Effector memory CD4-positive, alpha-beta T cell (primary cell): ENCODE measurements at places on chromosomes 6 and 20.
A peak's percentile ranks its signal among the peaks of the same experiment; 100 is the strongest.

- no peak for DNase-seq
Measured at GRCh38 chr6:23180504-23181293, 611.3 kb downstream of the HDGFL1 start.

- no peak for DNase-seq
Measured at GRCh38 chr20:4109307-4109940, 94.1 kb upstream of the RNF24 start.

GRCh38 chr6:90905351-90905750 lies 318.5 kb upstream of the MAP3K7 start:
- DNase-seq = no peak

DNA sequence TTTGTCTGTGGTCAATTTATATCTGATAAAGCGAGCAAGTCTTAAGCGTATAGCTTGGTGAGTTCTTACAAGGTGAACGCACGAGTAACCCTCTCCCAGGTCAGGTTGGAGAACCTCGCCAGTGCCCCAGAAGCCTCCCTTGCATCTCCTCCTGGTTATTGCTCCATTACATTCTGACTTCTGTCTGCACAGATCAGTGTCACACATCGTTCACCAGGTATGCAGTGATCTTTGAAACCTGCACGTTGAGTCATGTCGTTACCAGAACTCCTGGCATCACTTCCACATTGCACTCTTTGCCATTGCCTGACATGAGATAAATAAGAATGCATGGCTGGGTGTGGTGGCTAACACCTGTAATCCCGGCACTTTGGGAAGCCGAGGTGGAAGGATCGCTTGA lies 44.2 kb downstream of the AKAP12 start:
- no peak for DNase-seq

DNA sequence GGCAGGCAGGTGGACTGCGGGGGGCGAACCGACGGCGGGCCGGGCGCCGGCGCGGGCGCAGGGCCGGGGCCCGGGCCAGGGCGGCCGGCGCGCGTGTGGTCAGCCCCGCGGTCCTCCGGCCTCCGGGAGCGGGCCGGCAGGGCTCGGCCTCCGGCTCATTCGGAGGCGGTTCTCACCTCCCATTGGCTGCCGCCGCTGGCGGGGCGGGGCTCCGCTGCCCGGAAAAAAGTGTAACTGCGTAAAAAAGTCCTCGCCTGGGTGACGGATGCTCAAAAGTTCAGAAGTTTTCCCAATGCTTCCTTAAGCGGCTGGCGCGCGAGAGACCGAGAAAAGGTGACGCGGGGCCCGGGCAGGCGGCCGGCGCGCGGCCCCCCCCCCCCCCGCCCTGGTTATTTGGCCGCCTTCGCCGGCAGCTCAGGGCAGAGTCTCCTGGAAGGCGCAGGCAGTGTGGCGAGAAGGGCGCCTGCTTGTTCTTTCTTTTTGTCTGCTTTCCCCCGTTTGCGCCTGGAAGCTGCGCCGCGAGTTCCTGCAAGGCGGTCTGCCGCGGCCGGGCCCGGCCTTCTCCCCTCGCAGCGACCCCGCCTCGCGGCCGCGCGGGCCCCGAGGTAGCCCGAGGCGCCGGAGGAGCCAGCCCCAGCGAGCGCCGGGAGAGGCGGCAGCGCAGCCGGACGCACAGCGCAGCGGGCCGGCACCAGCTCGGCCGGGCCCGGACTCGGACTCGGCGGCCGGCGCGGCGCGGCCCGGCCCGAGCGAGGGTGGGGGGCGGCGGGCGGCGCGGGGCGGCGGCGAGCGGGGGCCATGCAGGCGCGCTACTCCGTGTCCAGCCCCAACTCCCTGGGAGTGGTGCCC lies at the start of gene FOXC1:
FOXC1 (plus strand) TSS at position 268 of the 849 bp plus-strand sequence; CDS start at position 799, 531 bp downstream.
- DNase-seq = no peak

GRCh38 chr6:9186148-9186547 lies 750.8 kb upstream of the SLC35B3 start:
- no peak for DNase-seq

- DNase-seq = no peak
Measured at GRCh38 chr6:53142810-53143209, 5.8 kb downstream of the GCM1 start.

- DNase-seq = no peak
Measured at GRCh38 chr6:116287689-116288282, 8.1 kb upstream of the TSPYL1 start.

- no peak for DNase-seq
Measured at GRCh38 chr6:33160728-33161344, 31.4 kb downstream of the COL11A2 start.

GRCh38 chr6:93799226-93799625 lies 379.9 kb upstream of the EPHA7 start:
- DNase-seq = no peak

DNA sequence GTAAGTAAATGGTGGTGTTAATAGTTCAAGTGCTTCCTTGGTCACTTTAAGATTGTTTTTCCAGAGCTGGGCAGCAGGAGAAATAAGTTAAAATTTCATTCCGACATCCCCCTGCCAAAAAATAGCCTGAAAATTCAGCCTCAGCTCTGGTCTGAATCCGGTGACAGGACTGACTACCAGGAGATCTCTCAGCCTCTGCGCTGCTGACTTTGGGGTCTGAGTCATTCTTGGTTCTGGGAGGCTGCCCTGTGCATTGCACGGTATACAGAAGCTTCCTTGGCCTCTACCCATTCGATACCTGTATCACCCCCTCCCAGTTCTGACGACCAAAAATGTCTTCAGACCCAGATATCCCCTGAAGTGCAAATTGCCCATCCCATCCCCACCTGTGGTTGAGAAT lies 36.3 kb upstream of the TFAP2C start:
- no peak for DNase-seq

- no peak for DNase-seq
Measured at GRCh38 chr6:41577356-41578216, 31.4 kb downstream of the FOXP4 start.

GRCh38 chr20:22371843-22372242 lies 212.5 kb downstream of the FOXA2 start:
- DNase-seq = no peak

DNA sequence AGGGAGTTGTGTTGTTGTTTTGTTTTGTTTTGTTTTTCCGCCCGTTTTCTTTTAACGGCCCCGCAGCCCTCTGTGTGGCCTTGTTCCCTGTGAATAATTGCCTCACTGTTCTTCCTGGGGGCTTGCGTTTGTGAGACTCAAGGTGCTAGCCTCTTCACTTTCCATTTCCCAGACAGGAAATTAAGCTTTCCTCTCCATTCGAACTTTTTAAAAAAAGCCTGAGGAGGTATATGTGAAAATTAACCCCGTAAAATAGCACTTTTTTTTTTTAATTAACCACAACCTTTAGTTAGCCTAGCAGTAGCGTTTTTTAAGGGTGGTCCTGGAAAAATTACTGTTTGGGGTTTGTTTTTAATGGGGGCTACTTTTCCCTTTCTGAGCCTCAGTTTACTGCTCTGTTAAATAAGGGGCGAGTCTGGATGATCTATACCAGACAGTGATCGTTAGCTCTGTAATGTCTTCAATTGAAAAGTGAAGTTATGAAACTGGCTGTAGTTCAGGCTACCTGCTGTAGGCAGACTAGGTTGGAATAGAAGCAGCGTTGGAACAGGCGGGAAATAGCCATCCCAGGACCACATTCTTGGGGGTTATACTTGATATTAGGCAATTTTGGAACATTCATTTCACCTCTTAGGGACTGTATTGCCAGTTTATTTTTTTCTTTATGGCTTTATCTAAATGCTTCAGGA lies 1.7 kb downstream of the STX16 start:
- no peak for DNase-seq

DNA sequence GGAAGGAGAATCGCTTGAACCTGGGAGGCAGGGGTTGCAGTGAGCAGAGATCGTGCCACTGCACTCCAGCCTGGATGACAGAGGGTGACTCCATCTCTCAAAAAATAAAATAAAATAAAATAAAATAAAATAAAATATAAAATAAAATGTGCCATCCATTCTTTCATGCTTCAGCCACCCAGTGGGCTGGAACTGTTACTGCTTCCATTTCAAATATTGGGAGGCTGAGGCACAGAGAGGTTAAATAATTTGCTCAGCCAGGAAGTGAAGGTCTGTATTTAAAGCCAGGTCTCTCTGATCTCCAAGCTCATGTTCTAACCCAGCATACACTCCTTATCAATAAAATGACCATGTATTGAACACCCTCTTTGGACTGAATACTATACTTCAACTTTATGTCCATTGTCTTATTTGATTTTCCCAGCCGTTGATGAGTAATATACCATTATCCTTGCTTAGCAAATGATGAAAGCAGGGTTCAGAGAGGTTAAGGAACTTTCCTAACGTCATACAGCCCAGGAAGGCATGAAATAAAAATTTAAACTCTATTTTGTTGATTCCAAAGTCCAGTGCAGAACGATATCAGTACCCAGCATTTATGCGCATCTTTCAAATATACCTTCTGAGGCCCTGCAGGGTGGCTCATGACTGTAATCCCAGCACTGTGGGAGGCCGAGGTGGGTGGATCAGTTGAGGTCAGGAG lies 25.8 kb upstream of the SLC9A8 start:
- no peak for DNase-seq

- DNase-seq = no peak
Measured at GRCh38 chr6:37511201-37511600, 11.5 kb upstream of the CCDC167 start.

DNA sequence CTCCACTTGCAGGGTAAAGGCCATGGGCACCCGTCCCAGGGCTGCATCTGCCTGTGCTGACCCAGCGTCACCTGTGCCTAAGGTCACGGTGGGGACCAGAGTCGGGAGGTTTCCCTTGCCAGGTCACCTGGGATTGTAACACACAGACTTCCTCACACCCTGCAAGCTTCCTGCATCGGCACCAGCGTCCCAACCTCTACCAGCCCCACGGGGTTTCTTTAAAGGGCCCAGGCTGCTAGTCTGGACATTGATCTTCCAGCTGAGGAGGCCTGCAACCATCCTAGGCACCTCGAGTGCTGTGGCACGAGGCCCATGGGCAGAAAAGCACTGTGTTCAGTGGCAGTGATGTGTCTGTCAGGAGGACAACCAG lies 12.6 kb downstream of the ACSS1 start:
- no peak for DNase-seq

- no peak for DNase-seq
Measured at GRCh38 chr6:169804427-169804826, 53.0 kb downstream of the ERMARD start.

DNA sequence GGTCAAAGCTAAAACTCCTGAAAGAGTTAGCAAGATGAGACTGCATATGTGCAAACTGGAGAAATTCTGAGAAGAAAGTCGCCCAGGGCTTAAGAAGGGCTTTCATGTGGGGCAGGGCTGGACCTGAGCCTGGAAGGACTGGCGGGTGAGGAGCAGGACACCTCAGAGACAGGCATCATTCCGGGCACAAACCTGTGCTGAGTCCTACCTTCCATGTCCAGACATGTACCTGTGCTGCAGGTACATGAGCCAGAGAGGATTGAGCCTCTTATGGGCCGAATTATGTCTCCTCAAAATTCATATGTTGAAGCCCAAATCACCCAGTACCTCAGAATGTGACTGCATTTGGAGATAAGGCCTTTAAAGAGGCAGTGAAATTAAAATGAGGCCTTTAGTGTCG lies 171.0 kb downstream of the QRSL1 start:
- DNase-seq = no peak

- no peak for DNase-seq
Measured at GRCh38 chr6:14094721-14095120, 22.9 kb upstream of the CD83 start.

DNA sequence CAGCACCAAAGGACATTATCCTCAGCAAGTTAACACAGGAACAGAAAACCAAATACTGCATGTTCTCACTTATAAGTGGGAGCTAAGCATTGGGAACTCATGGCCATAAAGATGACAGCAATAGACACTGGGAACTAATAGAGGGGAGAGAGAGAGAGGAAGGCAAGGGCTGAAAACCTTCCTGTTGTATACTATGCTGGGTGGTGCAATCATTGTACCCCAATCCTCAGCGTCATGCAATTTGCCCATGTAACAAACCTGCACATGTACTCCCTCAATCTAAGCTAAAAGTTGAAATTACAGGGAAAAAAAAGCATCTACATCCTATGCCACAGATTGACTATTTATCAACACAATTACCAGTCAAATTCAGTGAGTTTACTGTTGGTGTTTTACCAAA lies 20.0 kb upstream of the VNN1 start:
- no peak for DNase-seq

- DNase-seq = peak; percentile 25
Measured at GRCh38 chr6:167706313-167707109, 120.2 kb upstream of the AFDN start.

DNA sequence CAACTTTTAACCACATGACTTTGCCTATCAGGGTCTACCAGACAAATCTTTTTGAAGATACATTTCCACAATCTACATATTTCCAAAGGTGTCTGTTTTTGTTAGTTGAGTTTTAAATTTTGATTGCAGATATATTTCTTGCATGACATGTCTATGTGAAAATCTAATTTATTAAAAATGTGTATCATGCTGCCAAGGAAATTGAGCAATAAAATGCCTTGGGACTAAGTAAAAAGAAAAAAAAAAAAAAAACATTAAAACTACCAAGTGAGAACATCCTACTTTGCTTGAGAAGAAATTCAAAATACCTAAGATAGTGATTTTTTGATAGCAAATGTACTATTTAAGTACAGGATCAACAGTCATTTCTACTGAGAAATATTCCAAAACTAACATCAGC lies 17.7 kb downstream of the SLC17A5 start:
- DNase-seq = no peak

GRCh38 chr20:6053776-6054688 lies at the start of gene LRRN4:
TSS of gene LRRN4 (minus strand) at chr20:6054060. CDS start at chr20:6052799, 1,261 bp downstream.
- DNase-seq = no peak

- DNase-seq = no peak
Measured at GRCh38 chr6:165010556-165011535, 298.6 kb downstream of the C6orf118 start.

DNA sequence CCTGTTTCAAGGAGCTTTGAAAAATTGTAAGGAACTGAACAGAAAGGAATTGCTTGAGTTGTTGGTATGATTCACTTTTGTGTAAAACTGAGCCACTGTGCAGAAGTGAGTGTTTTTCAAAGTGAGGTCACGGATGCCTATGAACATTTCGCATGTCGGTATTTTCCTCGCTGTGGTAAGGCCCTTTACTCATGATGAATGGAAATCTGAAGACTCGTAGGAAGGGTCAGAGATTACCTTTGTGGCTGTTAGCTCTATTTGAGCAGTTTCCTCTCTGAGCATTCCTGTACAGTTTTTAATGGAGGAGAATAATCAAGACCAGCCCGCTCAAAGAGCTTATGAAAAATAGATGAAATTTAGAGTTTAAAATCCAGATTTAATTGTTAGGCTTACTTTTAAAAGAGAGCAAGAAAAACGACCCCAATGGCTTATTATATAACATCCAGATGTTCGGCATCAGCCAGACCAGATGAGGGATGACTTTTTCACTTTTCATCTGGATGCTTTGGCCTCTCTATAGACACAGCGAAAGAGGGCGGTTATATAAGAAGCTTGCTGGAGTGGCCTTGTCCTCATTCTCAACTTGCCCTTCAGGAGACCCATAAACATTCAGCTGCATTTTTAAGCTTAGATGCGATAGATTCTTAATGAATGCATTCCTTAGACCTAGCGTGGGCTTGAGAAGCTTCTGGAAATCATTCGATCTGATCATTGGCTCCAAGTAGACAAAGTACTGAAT lies 99.5 kb downstream of the CD83 start:
- DNase-seq = no peak

GRCh38 chr6:24721461-24722215 lies 2.7 kb upstream of the C6orf62 start:
- DNase-seq = peak; percentile 75
